ENCODE measurements at places on chromosomes 3 and 15.

DNA sequence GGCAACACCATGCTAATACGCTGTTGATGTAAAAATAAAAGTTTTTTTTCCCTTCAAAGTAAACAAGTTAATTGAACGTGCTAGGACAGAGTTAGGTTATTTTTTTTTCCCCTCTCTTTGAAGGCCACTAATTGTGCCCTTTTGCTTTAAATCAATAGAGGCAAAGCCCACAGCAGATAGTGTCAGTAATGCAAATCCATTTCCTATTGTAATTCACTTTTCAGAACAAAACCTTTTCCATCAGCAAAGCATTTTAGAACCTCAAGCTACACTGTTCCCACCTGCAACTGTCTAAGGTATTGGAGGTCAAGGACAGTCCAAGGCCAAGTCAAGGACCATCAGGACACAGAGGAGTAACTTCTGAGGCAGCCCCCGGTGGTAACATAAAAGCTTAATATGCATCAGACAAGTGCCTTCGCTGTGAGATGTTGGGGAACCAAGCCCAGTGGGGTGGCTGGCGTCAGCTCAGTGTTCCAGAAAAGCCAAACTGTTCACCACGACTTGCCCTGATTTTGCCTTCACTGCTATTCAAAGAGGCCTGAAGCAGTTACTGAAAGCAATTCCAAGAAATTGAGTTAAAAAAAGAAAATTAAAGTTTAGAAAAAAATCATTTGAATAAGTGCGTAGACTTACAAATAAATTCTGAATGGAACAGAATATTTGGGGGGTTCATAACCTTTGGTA, 65.8 kb upstream of the ICE2 start:
- DNase-seq = no peak

GRCh38 chr3:175118382-175118941, 259.3 kb downstream of the NAALADL2 start:
- no peak for DNase-seq

- DNase-seq = peak; percentile 41
These were observed 109.2 kb downstream of the CD47 start for GRCh38 chr3:107981471-107982111.

- no peak for DNase-seq
These were observed 443.2 kb upstream of the TBL1XR1 start for GRCh38 chr3:177640319-177640965.

DNA sequence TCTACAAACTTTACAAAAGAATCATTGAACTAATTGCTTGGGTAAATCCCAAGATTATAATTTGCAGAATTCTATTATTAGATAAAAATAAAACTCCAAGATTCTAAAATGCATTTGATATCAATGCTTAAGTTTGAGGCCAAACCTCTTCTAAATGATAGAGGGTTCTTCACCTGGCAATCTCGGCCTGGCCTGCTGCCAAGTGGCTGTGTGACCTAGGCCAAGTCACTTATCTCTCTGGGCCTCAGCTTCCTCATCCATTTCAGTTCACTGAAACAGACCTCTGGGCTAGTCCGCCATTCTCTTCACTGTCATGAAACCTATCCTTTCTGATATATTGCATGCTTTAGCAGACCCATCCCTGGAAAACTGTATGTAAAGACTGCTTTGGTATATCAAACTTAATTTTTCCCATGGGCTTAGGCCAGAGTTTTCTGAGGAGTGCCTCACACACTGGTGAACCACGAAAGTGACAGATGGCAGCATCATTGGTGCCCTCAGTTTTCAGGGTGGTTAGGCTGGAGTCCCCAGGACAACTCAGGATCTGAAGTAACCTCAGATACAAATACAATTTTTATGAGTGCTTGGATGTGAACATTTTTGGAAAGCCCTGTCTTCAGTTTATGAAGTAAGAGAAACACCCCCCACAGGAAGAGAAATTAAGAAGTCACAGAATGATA, 21.8 kb downstream of the NUDT16 start:
- no peak for DNase-seq

GRCh38 chr3:52443791-52444687, 864 bp downstream of the SEMA3G start:
- no peak for DNase-seq

Data from HL-60 (cell line).